Activated T-helper 2 cell treated with anti-CD3 and anti-CD28 coated beads, Interferon-gamma antibody, Interleukin-2, Interleukin-4, amounts not matched to agents 10 μg/mL and 5 μg/mL and 100 μg/mL, durations not matched to agents 14 hours and 24 hours and 36 hours (primary cell): ENCODE measurements at places on chromosomes 6 and 20. TPM values are rescaled to one million over a fixed set of nuclear protein-coding genes. Genes with fewer than 3 reads are reported as not detected.

GRCh38 chr20:32052090-32052777 is at the start of gene HCK:
Gene HCK (plus strand): TSS chr20:32052242.
- no peak for DNase-seq
- H3K4me1 ChIP-seq = peaks cover 12% of the 10 kb centered on the region
- no peaks in the 10 kb centered on the region for H3K36me3 ChIP-seq

GRCh38 chr20:46057856-46058598 is 29.0 kb downstream of the SLC12A5 start:
- H3K4me1 ChIP-seq = peaks cover 35% of the 10 kb centered on the region
- DNase-seq = no peak
- peaks cover 34% of the 10 kb centered on the region for H3K36me3 ChIP-seq
- H3K27ac ChIP-seq = no peak overlapping the region

DNA sequence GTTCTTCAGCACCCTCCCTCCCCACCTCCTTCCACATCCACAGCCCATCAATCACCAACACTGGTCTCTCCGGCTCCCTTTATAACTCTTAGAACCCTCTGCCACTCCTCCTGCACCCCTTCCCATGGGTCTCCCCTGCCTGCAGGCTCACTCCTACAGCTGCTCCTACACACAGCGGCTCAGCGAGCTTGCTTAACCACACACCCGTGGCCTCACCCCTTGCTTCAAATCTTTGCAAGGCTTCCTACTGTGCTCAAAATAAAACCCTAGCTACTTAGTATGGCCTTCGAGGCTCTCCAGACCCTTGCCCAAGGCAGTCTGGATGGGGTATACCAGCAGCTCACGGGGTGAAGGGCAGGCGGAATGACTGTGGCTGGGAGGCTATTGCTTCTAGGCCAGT is 63.7 kb downstream of the JPH2 start:
- H3K4me3 ChIP-seq = no peak overlapping the region
- no peaks in the 10 kb centered on the region for H3K4me1 ChIP-seq
- H3K27ac ChIP-seq = no peak overlapping the region
- no peaks in the 10 kb centered on the region for H3K36me3 ChIP-seq
- no peak for DNase-seq
- peaks cover 17% of the 10 kb centered on the region for H3K27me3 ChIP-seq

DACT2 gene
- total RNA-seq = 0.80 and 0.87 TPM in 2 replicates

- H3K4me1 ChIP-seq = peaks cover 36% of the 10 kb centered on the region
- peaks cover 36% of the 10 kb centered on the region for H3K36me3 ChIP-seq
- no peak overlapping the region for H3K4me3 ChIP-seq
- peak overlapping the region; percentile 75 for H3K27ac ChIP-seq
- H3K27me3 ChIP-seq = no peaks in the 10 kb centered on the region
- no peak for DNase-seq
Measured at GRCh38 chr20:56442389-56443365, 25.8 kb upstream of the RTF2 start.

LHFPL5 gene
- not detected in 2 replicates for total RNA-seq

TAP2 gene
- 142 and 162 TPM in 2 replicates for total RNA-seq

DNA sequence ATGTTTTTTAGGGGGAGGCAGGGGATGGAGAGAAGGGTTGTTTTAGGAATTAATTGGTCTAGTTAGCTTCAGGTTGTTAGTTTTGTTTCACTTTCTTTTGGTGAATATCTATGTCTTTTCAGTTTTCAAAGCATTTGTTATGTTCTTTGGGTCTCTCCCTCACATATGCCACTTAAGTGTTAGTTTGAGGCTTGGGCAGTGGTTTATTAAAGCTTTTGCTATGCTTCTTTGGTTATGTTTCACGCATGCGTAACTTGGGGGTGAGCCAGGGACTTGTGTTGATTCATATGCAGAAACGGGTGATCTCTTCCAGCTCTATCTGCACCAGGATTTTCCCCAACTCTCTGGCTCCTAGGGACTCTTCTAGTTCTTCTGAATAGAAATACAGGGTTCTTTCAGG is 11.4 kb upstream of the MMS22L start:
- peaks cover 37% of the 10 kb centered on the region for H3K27me3 ChIP-seq
- DNase-seq = no peak
- peaks cover 1% of the 10 kb centered on the region for H3K4me1 ChIP-seq
- H3K27ac ChIP-seq = no peak overlapping the region
- no peak overlapping the region for H3K4me3 ChIP-seq
- H3K36me3 ChIP-seq = no peaks in the 10 kb centered on the region

DNA sequence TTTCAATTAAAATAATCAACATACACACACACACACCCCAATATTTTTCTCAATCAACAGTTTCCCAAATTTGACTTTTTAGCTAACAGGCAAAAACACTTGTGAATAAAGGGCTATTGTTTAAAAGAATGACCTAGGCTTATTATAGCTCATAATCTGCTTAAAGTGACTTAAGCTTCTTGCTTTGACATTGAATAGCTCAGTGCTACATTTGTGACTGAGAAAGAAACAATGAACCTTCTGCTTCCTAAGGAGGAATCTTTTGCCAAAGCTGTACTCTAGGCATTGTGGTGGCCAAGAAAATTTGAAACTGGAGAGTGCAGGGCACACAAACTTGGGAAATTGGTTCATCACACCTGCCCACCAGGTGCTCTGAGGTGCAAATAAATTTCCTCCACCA is 282.0 kb downstream of the SYNE1 start:
- no peaks in the 10 kb centered on the region for H3K4me1 ChIP-seq
- H3K4me3 ChIP-seq = no peak overlapping the region
- no peaks in the 10 kb centered on the region for H3K36me3 ChIP-seq
- no peak overlapping the region for H3K27ac ChIP-seq
- H3K27me3 ChIP-seq = peaks cover 1% of the 10 kb centered on the region

DNA sequence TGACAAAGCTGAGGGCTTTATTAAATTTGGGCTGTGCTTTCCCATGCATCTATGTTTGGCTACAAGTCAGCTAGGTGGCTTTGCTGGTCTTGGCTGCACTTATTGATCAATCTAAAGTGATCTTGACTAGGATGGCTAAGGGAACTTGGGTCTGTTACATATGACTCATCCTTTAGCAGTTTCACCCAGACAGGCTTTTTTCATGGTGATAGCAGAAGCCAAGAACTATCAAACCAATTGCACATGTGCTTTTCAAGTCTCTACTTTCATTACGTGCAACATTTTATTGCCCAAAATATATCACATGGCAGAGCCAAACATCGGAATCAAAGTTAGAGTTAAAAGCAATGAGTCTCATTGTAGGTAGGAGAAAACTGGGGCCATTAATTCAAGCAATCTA is 626.3 kb downstream of the TENT5A start:
- no peaks in the 10 kb centered on the region for H3K36me3 ChIP-seq
- H3K27me3 ChIP-seq = no peaks in the 10 kb centered on the region
- no peaks in the 10 kb centered on the region for H3K4me1 ChIP-seq
- H3K4me3 ChIP-seq = no peak overlapping the region

DNA sequence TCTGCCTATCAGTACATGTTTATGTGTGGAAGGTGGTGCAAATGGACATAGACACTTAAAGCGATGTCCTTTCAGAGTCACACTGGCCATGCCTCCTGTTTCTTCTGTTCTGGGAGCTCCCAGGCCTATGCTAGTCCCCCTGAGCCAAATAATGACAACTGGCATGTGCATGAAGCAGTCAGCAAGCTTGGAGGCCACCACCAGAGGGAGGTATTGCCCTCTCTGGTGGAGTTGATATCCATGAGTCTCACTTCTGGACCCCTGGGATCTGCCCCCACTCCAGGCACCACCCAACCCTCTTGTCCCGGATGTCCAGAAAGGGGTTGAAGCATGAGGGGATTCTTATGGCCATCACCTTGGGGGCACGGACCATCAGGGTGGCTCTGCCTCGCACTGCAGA is 172.2 kb downstream of the AIG1 start:
- H3K36me3 ChIP-seq = no peaks in the 10 kb centered on the region
- no peaks in the 10 kb centered on the region for H3K4me1 ChIP-seq
- H3K4me3 ChIP-seq = no peak overlapping the region
- no peaks in the 10 kb centered on the region for H3K27me3 ChIP-seq
- no peak for DNase-seq
- H3K27ac ChIP-seq = no peak overlapping the region

- no peak overlapping the region for H3K4me3 ChIP-seq
- H3K4me1 ChIP-seq = peaks cover 36% of the 10 kb centered on the region
- peak overlapping the region; percentile 0 for H3K27ac ChIP-seq
Measured at GRCh38 chr6:26464416-26465131, 6.8 kb downstream of the BTN2A1 start.

OPN5 gene
- not detected in 2 replicates for total RNA-seq

PGBD1 gene
- total RNA-seq = 3.4 and 3.8 TPM in 2 replicates

- no peak for DNase-seq
- no peak overlapping the region for H3K4me3 ChIP-seq
- H3K36me3 ChIP-seq = no peaks in the 10 kb centered on the region
- no peaks in the 10 kb centered on the region for H3K4me1 ChIP-seq
- H3K27ac ChIP-seq = no peak overlapping the region
Measured at GRCh38 chr6:148332088-148332487, 10.6 kb upstream of the SASH1 start.

CDSN gene
- not detected in 2 replicates for total RNA-seq

COL9A1 gene
- not detected in 2 replicates for total RNA-seq

- H3K27me3 ChIP-seq = peaks cover 7% of the 10 kb centered on the region
- no peaks in the 10 kb centered on the region for H3K36me3 ChIP-seq
- no peak for DNase-seq
- no peak overlapping the region for H3K27ac ChIP-seq
Measured at GRCh38 chr20:63377951-63378381, 16.8 kb upstream of the CHRNA4 start.

- no peaks in the 10 kb centered on the region for H3K27me3 ChIP-seq
- no peaks in the 10 kb centered on the region for H3K36me3 ChIP-seq
- no peak for DNase-seq
- no peaks in the 10 kb centered on the region for H3K4me1 ChIP-seq
Measured at GRCh38 chr6:101286146-101286545, 107.4 kb upstream of the GRIK2 start.
